ENCODE measurements at places on chromosomes 5 and 9.

DNA sequence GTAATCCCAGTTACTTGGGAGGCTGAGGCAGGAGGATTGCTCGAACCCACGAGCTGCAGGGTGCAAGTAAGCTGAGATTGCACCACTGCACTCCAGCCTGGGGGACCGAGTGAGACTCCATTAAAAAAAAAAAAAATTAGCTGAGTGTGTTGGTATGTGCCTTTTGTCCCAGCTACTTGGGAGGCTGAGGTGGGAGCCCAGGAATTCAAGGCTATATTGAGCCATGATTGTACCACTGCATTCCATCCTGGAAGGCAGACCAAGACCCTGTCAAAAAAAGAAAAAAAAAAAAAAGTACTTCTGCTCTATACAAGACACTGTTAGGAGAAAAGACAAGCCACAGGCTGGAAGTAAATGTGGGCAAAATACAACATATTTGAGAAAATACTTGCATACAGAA is 68.5 kb upstream of the FBXW11 start:
- no peak for DNase-seq

- no peak for DNase-seq
These were observed 98.9 kb upstream of the CPEB4 start for GRCh38 chr5:173789031-173789920.

- DNase-seq, result no peak
These were observed 1723.9 kb upstream of the CDH6 start for GRCh38 chr5:29469581-29469980.

DNA sequence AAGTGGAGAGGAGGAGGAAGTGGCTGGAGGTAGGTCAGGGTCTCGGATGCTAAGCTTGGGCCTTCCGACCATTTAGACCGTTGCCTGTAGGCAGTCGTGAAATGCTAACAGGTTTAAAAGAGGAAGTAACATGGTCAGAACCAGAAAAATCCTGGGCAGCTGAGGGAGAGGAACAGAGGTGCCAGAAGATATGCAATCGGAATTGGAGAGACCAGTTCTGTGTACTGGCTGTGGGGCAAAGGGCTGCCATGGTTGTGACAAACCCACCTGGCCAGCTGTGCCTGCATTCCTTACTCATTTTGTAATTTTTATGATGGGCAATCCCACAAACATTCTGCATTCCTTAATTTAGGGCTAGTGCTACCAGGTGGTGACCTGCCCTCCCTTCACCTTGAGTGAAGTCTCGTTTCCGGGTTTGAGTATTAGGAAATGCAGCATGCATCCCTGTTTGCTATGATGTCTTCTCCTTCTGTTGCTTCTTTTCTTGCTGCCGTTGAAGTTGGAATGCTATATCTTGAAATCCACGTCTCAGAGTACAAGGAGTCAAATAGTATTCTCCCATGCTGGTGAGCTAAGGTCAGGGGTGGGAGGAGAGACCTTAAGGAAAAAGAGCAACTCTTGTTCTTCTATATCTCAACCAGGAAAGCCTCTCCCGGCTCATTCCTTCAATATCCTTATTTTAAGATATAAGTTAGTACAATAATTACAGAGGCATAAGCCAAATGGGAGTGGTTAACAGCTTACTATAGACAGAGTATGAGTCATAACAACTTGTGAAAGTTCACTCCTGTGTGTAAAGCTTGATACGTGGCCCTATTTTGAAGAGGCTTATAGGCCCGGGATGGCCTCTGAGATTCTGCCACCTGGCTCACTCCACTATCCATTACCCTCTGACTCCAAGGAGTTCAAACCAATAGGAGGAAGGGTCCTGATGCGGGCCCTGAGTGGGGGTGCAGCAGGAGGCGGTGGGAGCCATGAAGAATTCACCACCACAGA is 37.0 kb downstream of the B4GALT1 start:
- DNase-seq, result no peak

DNA sequence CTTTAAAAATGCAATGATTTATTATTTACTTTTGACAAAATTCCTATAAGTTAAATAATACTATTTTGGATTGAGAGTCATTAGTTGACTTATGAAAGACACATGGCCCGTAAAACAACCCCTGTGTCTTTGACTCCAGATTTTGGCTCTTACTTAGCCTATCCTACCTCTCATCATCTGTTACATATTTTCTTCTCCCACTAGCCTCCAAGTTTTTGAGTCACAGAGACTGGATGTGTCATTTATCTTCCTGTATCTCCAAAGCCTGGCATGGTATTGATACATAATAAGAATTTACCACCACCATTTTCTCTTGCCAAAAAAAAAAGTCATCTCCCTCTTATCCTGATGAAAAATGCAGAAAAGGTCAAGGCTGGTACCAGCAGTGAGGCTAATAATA is 99.9 kb downstream of the GABRB2 start:
- DNase-seq, result no peak

DNA sequence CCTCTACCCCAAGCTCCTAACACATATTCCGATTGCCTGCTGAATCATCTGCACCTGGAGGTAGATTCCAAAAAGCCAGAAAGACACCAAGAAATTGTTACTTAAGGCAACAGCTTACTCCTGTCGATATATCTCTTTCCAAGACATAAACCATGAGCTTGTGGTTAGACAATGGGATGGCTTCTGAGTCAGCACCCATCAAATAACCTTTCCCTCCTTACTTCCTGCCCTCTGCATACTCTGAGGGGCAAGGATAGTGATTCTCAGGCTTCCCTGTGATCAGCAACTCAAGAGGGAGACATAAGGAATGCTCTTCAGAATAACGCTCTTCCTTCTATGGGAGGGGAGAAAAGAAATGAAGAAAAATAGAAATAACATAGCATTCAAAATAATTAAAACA is 70.9 kb downstream of the TMEM215 start:
- no peak for DNase-seq

DNA sequence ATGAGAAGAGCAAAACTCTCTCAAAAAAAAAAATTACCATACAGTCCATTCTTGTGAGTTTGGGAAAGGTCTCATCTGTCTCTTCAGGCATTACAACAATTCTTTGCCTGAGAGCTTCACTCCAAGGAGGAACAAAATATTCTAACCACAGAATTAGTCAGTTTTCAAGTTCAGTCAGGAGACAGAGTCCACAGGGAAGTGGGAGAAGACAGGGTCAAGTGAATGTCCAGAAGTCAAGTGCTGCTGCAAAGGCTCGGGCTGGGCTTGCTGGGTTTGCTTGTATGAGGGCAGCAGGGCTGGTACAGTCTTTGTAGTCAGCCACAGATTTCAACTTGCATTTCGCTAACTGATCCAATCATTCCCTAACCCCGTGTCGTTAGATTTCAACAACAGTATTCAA is 17.6 kb upstream of the HEXB start:
- DNase-seq, result no peak

DNA sequence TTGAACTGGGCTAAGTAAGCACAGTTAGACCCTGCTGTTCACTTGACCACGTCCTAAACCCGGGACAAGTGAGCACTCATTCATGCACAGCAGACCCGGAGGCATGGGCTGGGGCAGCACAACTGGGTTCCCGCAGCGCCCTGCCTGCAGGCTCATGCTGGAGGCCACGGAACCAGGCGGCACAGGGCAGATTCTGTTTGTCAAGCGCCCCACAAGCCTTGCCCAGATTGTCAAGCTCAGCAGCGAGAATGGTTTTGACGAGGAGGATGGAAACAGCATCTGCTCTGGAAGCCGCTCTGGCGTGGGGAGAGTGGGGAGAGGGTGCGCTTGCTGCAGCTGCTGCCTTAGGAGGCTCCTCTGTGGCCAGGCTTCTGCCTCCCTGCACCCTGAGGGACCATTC is 32.7 kb downstream of the PRRT1B start:
- no peak for DNase-seq

GRCh38 chr5:142883025-142883424 is 112.8 kb downstream of the ARHGAP26 start:
- DNase-seq, result no peak

DNA sequence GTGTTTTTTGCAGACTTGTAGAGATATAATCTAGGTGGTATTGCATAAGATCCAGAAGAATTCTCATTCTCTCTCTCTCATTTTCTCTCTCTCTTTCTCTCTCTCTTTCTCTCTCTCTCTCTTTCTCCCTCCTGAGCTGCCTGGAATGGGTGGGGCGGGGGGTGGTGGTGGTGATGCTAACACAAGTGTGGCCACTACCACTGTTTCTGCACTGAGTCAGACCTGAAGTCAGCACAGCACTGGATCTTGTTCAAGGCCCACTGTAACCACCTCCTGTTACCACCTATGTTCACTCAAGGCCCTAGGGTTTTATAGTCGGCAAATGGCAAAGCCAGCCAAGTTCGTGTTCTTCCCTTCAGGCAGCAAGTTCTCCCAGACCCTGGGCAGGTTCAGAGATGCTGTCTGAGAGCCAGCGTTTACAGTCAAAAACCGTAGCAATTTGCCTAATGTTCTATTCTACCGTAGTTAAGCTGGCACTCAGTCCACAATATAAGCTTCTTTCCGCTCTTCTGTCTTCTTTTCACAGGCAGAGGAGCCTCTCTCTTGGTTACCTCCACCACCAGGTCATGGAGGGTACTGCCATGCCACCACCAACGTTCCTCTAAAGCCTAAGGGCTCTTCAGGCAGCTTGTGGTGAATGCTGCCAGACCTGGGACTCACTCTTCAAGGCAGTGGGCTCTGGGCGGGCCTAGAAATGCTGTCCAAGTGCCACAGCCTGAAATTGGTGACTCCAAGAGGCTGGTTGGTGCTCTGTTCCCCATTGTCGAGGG is 235.7 kb upstream of the PRR16 start:
- no peak for DNase-seq

DNA sequence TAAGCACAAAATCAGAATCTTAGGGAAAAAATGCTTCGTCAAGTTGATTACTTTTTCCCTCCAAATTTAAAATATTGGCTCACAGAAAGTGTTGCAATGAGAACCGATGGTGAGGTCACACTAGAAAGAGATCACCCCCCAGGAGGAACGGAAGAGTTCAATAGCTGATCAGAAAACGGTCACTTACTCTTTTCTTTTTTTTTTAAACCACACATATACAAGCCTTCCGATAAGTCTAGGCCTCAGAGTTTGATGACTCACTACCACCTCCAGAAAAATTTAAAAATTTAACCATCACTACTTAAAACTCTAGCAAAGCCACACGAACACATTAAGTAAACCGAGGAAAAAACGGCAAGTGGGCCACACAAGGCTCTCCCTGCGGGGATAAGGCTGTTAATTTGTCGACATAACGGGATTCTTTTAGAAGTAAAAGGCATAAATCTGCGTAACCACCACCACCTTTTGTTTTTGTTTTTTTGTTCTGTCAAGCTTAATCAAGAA is 1.2 kb downstream of the SURF4 start:
- no peak for DNase-seq

DNA sequence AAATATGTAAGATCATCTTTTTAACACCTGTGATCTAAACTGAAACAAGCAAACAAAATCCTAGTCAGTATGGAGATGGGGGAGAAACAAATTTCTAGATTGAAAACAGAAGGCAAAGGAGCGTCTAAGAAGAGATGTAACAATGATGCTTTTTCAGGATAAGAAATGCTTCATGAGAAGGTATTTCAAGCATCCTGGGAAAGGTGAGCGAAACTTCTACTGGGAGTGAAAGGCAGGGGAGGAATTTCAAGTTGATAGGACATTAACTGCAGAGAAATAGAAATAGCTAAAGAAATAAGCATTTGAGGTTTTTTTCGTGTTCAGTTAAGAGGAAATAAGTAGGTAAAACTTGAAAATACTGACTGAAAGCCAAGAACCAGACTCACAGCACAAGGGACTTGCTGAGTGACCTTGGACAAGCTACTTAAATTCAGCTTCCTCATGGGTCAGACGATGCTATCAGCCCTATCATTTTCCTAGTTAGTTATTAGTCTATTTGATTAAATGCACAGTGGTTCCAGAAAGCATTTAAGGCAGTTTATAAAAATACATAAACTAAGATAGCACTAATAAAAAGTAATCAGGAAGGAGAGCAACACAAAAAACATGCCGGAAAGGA is 406.3 kb downstream of the PDE4D start:
- DNase-seq, result no peak

- DNase-seq, result no peak
These were observed 7.1 kb downstream of the SYNPO start for GRCh38 chr5:150647275-150648251.

- DNase-seq, result no peak
These were observed 76.8 kb downstream of the RNF130 start for GRCh38 chr5:179994583-179995323.

- no peak for DNase-seq
These were observed at the start of gene IRX1 for GRCh38 chr5:3595006-3595961. Gene IRX1, plus strand, starts transcription at chr5:3595832. Its CDS starts 274 bp downstream, at chr5:3596106.

DNA sequence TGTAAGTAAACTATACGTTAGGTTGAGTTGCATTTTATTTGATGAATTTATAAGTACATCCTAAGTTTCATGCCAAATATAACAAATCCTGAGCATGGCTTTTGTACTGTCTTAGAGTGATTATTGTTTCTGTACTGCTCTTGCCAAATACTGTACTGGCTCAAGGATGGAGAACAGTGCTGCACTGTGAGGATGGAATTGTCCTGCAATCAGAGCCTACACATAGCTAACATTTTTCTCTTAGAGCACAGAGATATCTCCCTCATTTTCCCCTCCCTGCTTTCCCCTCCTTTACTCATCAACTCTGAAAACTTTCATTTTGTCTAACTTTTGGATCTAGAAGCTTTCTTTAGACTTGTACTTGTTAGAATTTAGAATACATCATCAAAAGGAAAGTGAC is 28.3 kb downstream of the LRRC70 start:
- no peak for DNase-seq

DNA sequence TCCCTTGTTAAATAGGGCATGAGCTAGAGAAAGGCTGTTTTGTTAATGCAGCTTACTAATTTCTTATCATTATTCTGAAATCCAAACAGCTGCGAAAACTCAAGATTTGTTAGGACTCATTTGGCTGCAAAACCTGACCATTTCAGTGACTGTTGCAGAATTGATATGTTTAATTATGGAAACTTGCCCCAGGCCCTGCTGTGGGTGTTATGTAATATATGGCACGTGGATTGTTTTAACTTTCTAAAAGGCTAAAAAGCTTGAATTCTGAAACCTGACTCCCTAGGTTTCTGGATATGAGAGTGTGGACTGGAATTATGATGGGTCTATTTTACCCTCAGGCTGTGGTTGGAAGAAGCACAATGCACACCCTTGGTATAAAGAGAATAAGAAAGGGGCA is 4.4 kb downstream of the IL9 start:
- no peak for DNase-seq

- DNase-seq, result no peak
These were observed 62.3 kb downstream of the GDNF start for GRCh38 chr5:37777432-37778130.

GRCh38 chr9:127580366-127580765 is 31.7 kb upstream of the STXBP1 start:
- DNase-seq, result no peak

GRCh38 chr5:62931153-62931950 is 352.7 kb downstream of the LRRC70 start:
- no peak for DNase-seq
